ENCODE measurements at places on chromosomes 1 and 21. TPM values are rescaled to one million over a fixed set of nuclear protein-coding genes. Genes with fewer than 3 reads are reported as not detected.

The DCST1 gene
- not detected for total RNA-seq

The REN gene
- total RNA-seq = not detected

The CD1C gene
- total RNA-seq = not detected

The ITLN1 gene
- not detected for total RNA-seq

The NKAIN1 gene
- not detected for total RNA-seq

The ADAMTSL4 gene
- 0.17 TPM for total RNA-seq
